Left cardiac atrium (tissue), 4 donors: ENCODE measurements at places on chromosomes 7 and 10. TPM values are rescaled to one million over a fixed set of nuclear protein-coding genes. Genes with fewer than 3 reads are reported as not detected.

DNA sequence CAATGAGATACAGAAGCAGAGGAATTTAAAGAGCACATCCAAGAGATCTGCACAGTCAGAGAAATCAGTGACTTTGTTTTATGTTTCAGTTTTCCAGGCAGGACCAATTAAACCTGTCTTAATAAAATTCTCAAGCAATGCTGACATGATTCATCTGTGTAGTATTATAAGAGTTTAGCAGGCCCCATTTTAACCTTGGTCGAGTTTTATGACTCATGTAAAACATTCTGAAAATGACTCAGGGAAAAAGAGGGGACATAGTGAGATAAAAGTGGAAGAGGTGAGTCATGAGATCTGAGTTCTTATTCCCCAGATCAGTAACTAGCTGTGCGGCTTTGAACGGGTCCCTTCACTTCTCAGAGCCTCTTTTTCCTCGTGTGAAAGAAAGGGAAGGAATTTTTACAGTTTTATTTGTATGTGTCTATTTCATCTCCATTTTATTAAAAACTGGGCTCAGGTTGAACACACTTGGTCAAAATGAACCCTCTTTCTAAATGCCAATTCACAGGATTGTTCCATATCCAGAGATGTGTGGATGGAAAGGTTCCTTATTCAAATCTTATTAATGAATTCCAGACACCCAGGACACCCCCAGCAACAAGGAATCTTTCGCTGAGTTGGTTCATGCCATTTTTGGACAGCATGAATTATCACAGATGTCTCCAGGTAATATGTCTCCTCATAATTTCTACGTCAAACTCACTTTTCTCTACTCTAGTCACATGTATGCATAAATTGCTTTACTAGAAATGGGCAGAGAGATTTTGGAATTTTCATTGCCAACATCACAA, 143.2 kb downstream of the JAZF1 start:
- no peak for DNase-seq

DNA sequence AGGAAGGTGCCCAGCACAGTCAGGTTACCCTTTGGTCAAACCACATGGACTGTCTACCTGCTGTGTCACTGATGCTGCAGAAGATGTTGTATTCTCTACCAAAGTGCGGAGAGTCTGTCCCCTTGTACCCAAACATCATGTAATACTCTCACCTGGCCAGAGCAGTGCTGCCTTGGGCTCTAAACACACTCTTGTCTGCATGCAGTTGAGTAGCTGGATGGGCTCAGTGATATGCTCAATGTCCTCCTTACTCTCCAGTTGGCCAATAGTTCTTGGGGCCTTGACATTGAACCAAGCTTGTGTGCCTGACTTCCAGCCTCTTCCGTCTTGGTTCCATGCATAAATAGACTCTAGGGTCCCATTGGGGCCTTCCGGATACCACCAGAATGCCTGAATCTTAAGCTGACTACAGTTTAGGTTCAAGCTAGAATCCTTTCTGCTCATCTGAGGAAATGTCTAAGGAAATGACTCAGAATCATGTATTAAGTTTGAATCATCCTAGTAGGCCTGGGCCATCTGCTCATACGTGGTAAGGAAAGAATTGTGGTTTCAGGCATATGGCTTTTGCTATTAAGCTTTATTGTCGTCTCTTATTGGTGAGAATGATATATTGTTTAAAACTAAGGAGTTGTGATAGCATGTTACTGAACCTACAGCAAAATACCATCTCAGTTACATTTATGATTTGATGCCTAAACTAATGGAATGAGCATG, 118.0 kb downstream of the OTUD1 start:
- no peak for DNase-seq

DNA sequence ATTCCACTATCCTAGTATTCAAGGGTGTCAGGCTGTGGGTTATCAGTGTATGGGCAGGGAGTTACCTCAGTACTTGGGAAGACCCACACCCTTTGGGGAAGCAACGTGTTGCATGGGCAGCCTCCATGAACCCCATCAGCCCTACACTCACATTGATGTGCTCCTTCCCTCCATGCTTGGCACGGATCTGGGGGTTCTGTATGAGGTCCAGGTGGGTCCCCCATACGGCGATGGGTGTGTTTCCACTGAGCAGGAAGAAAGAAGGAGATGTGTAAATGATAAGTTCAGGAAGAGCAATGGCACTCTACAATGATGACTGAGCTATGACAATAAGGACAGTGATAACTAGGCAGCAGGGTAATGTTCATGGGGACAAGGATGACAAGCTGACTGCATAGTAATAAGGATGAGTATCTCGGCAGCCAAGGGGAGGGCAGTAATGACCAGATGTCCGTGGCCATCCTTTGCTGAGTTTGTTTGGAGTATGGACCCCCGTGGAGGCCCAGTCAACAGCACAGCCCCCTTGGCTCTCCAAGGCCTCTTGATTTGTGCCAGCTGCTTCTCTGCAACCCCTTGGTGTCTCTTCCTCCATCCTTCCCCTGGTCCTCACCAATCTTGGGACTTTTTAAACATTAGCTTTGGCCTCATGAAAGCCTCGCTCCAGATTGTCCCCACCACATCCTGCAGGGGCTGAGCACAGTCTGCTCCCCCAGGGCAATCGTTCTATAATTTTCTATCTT, 394.2 kb downstream of the PLXNA4 start:
- no peak for DNase-seq

Gene SEMA4G
- total RNA-seq, result 2.4 TPM

- DNase-seq, result no peak
Observed at GRCh38 chr7:114548081-114548980, 133.7 kb downstream of the FOXP2 start.
